Stimulated activated CD8-positive, alpha-beta memory T cell treated with anti-CD3 and anti-CD28 coated beads, Interleukin-15, amount 100 ng/mL, for 48 hours (primary cell): ENCODE measurements at places on chromosomes 3 and 15.

GRCh38 chr15:38868326-38869114, 303.9 kb upstream of the RASGRP1 start:
- no peak for DNase-seq

DNA sequence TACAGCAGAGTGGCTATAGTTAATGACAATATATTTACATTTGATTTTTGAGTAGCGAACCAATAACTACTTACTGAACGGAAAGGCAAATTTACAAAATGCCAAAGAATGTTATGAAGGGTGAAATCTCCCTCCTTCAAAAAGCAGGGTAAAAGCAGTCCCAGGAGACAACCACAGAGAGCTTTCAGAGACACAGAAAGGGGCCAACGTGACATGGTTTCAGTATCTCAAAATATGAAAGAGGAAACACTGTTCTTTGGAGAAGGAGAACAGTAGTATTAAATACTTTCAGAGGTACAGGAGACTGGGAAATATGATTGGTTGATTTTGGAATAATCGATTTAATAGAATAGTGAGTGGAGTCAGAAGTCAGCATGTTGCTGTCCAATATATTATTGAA, 52.3 kb upstream of the ROBO1 start:
- no peak for DNase-seq

GRCh38 chr3:184642631-184643285, 69.1 kb downstream of the MAGEF1 start:
- no peak for DNase-seq

DNA sequence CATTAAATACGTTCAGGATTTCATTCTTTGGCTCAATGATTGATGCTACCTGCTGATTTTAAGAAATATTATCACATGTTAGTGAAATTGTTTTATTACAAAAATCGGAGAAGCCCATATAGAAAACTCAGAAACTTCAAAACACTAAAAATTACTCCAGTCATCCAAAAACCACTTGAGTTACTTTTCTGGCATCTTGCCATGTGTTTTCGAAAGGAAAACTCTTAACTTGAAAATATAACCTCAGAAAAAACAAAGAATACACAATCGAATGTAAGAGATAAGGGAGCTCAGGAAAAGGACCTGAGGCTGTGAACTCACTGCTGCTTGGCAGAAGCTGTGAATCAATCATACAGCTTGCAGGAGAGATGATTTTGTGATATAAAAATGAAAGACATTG, 151.3 kb upstream of the SLITRK3 start:
- DNase-seq, result no peak

DNA sequence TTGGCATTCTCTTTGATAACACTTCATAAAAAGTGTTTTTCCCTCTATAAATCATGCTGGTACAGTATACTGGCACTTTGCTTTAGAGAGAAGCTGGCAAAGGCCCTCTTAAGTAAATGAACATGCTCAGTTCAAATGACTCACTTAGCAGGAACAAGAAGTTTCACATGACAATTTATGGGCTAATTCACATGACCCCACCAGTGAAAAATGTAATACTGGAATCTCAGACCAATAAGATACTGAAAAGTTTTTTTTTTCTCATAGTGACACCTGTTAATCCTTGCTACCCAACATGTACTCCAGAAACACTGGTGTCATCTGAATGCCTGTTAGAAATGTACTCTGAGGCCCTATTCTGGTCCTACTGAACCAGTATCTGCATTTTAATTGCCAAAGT, 13.9 kb downstream of the BTBD1 start:
- no peak for DNase-seq

GRCh38 chr3:4627651-4628375, 134.7 kb downstream of the ITPR1 start:
- DNase-seq, result no peak

- DNase-seq, result peak; percentile 9
These were observed 18.0 kb upstream of the RYR3 start for GRCh38 chr15:33292717-33293307.

- no peak for DNase-seq
These were observed 234.8 kb downstream of the PTPRG start for GRCh38 chr3:61796088-61796680.

GRCh38 chr3:71581457-71582035, 2.0 kb downstream of the FOXP1 start:
- no peak for DNase-seq

DNA sequence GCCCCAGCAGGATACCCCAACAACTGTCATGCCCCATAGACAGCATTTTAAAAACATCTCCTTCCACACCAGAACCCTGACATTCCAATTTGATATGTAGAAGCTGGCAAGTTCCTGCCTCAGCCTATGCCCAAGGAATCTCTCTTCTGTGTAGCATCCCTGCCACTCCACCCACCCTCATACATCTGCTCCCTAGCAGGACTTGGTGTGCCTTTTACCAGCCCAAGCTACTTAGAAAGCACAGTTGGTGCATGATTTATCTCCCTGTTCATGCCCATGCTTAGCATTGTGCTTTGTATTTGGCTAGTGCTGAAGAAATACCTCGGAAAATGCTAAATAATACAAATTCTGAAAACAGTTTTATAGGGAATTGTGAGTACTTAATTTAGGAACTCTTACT, 236.9 kb upstream of the HES1 start:
- DNase-seq, result no peak

DNA sequence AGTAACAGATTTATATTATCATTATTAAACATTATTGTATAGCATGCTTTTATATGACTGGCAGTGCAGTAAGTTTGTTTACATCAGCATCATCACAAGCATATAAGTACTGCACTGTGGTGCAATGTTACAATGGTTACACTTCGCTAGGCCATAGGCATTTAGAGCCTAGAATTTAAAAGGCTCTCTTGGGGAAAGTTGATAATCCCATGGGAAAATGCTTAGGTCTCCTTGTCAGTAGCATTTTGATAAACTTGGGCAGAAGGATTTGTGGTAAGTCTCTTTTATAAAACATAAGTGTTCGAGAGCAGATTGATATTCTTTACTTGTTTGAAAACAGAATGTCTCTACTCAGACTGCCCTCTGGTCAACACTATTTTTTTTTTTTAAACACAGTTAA, 7.5 kb downstream of the DTWD1 start:
- DNase-seq, result no peak

DNA sequence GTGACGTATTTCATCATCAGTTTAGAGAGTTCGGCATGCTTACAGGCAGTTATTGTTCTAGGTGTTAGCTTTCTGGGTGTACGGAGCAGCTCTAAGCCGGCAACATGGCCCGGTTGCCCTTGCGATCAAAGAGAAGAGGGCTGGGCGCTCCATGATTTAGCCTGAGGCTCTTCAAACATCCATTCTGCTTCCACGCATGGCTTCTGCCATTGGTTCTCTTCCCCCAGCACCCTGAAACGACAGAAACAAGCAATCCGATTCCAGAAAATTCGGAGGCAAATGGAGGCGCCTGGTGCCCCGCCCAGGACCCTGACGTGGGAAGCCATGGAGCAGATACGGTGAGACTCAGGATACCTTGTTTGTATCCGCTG, 574 bp downstream of the NGRN start:
- DNase-seq, result peak; percentile 22

- DNase-seq, result no peak
These were observed 19.1 kb upstream of the ATP13A3 start for GRCh38 chr3:194505791-194506415.

- no peak for DNase-seq
These were observed 64.4 kb downstream of the USP13 start for GRCh38 chr3:179717219-179717618.

GRCh38 chr15:78149805-78150751, 916 bp downstream of the IDH3A start:
- DNase-seq, result no peak

GRCh38 chr3:171875923-171876412, 32.8 kb downstream of the TMEM212 start:
- no peak for DNase-seq

GRCh38 chr3:11385326-11385725, 113.1 kb downstream of the ATG7 start:
- DNase-seq, result no peak

DNA sequence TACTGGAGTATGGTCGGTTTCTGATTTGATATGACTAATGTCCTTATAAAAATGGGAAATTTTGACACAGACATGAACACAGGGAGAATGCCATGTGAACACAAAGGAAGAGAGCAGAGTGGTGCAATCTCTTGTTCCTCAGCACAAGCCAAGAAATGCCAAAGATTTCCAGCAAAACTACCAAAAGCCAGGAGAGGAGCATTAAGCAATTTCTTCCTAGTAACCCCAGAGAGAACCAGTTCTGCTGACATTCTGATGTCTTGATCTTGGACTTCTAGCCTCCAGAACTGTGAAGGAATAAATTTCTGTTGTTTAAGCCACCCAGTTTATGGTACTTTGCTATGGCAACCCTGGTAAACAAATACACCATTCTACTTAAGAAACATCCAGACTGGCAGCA, 227.8 kb upstream of the MRPL3 start:
- DNase-seq, result no peak

DNA sequence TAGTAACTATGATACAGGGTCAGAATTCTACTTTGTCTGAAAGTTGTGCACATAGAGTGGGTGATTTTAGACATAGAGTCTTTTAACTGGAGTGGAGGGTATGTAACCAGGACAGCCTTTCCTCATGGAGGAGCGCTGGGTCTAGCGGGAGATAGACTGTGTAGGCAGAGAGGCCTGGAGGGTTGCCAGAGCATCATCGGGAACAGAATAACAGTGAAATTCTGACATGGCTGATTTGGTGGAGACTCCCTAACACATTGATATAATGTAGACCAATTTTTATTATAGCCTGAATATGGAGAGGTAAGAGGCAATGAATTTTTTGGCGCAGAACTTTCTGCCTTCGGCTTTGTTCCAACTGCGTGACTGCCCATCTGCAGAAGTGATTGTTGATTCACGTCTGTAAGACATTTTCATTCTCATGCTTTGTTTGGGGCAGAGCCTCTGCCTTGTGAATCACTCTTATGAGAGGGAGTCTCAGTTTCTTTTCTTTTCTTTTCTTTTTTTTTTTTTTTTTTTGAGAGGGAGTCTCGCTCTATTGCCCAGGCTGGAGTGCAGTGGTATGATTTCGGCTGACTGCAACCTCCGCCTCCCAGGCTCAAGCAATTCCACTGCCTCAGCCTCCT, 16.0 kb downstream of the LPP start:
- DNase-seq, result no peak

DNA sequence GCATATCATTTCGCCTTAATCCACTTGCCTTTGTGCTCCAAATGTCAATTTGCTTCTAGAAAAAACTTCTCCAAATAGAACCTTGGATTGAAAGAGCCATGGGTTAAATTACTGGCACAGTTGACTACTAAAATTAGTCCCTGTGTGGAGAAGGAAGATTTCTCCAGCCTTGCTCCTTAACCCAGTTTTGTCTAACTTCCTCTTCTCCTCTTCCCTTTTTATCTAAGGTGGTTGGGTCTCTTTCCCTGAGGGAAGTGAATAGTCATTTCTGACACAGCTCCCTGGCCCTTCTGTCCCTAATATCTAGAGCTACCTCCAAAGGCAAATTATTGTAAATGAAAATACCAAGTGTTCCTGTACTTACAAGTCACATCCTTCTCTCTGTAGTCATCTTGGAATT, 527.9 kb upstream of the TBL1XR1 start:
- no peak for DNase-seq

DNA sequence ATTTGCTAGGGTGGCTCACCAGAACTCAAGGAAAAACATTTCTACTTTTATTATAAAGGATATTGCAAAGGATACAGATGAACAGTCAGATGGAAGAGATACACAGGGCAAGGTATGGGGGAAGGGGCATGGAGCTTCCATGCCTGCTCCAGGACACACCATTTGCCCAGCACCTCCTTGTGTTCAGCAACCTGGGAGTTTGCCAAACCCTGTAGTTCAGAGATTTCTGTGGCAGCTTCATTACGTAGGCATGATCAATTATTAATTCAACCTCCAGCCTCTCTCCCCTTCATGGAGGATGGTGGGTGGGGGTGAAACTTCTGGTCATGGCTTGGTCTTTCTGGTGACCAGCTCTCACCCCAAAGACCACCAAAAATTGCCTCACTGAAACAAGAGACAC, 353.9 kb upstream of the THBS1 start:
- no peak for DNase-seq

GRCh38 chr3:4336850-4337546, 33.8 kb downstream of the SETMAR start:
- no peak for DNase-seq

DNA sequence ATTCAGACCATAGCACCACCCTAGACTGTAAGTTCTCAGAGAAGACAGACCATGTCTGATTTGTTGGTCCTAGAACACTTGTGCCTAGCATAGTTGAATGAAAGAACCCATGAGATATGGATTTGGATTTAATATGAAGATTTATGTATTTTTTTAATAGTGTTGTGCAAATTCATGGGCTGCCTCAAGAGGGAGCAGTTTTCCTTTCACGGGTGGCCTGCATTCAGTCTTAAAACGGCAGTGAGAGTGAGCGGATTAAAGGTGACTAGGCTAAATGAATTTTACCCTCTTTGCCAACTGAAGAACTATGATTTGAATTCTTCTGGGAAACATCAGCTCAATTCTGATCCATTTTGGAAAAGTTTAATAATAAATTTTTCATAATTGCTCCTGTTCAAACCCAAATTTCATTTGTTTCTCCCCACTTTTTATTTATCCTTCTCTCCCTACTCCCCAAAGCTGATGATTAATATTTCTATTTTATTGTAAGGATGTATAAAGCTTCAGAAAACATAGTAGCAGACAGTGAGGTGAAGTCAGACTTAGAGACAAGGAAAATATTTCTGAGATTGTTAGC, 67.3 kb downstream of the MORC1 start:
- DNase-seq, result no peak

GRCh38 chr3:134155446-134155845, 95.2 kb downstream of the RYK start:
- no peak for DNase-seq

GRCh38 chr3:46646700-46647099, 34.4 kb downstream of the FAM240A start:
- no peak for DNase-seq

DNA sequence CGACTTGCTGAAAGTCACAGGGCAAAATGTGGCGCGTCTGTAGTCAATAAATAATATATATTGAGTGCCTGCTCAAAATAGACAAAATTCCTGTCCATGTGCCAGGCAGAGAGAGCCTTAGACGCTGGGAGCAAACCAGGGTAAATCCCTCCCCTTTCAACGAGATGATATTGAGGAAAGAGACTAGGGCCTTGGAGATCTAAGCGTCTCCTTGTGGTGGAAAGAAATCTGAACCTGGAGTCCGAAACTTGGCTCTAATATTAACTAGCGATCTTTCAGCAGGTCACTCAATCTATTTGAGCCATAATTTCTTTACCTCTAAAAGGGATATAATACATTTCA, 348 bp upstream of the DPP8 start:
- DNase-seq, result no peak

DNA sequence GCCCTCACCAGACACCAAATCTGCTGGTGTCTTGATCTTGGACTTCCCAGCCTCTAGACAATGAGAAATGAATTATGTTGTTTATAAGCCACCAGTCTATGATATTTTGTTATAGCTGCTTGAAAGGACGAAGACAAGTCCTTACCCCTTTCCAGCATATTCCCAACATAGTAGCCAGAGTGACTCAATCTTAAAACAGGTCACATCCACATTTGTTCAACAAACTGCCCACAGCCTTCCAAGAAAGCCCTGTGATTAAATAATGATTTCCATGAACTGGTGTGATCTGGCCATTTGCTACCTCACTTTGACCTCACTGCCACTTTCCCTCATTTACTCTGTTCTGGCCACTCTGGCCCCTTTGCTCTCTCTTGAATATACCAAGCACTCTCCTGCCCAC, 193.7 kb upstream of the CFAP20DC start:
- no peak for DNase-seq

GRCh38 chr3:134186391-134186790, 64.3 kb downstream of the RYK start:
- DNase-seq, result no peak
